Spinal cord (tissue), 10 donors: ENCODE measurements at places on chromosomes 7 and 10. TPM values are rescaled to one million over a fixed set of nuclear protein-coding genes. Genes with fewer than 3 reads are reported as not detected.

MYH16 gene
- polyA plus RNA-seq, result not detected

KLLN gene
- polyA plus RNA-seq, result 1.1 TPM

AKR1D1 gene
- polyA plus RNA-seq, result not detected

CALML3 gene
- 0.08 TPM for polyA plus RNA-seq

KCNH2 gene
- polyA plus RNA-seq, result 35.3 TPM

TAS2R3 gene
- polyA plus RNA-seq, result 0.40 TPM

SLIT1 gene
- polyA plus RNA-seq, result 237 TPM

PSD gene
- 151 TPM for polyA plus RNA-seq

CH25H gene
- 1.1 TPM for polyA plus RNA-seq

SUN3 gene
- 1.4 TPM for polyA plus RNA-seq

ARHGAP22 gene
- 11.9 TPM for polyA plus RNA-seq

CNTNAP2 gene
- polyA plus RNA-seq, result 60.8 TPM

DIP2C gene
- 36.3 TPM for polyA plus RNA-seq

NKX6-2 gene
- polyA plus RNA-seq, result 37.6 TPM

DDC gene
- polyA plus RNA-seq, result 1.9 TPM

TAS2R4 gene
- polyA plus RNA-seq, result 3.4 TPM

ASB15 gene
- polyA plus RNA-seq, result not detected

GPNMB gene
- 10.7 TPM for polyA plus RNA-seq

EZH2 gene
- polyA plus RNA-seq, result 34.2 TPM

ACSL5 gene
- polyA plus RNA-seq, result 3.7 TPM
